Amniotic stem cell (primary cell): ENCODE measurements at places on chromosomes 2 and 18.

- no peak for DNase-seq
Observed at GRCh38 chr2:108963057-108963456, 26.0 kb downstream of the EDAR start.

GRCh38 chr2:239251971-239252370 lies 148.8 kb downstream of the HDAC4 start:
- DNase-seq = no peak

DNA sequence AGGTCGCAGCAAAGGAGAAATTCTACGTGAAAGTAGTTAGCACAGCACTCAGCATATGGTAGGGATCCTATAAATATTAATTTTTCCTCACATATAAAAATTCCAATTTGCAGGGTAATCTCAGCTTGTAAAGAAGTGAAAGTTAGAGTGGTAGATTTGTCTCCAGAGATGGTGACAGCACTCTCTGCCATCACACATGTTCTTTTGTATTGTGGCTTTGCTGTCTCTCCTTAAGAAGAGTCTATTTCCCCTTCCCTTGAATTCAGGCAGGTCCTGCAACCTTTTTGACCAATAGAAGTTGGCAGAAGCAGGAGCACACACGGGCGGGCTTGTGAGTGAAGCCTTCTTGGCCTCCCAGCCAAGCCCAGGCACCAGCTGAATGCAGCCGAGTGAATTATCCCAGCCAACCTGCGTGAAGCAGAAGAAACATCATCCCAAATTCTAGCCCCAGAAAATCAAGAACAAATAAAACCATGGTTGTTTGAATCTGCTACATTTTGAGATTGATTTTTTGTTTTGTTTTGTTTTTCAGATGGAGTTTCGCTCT lies 107.8 kb upstream of the COPS8 start:
- DNase-seq = no peak

DNA sequence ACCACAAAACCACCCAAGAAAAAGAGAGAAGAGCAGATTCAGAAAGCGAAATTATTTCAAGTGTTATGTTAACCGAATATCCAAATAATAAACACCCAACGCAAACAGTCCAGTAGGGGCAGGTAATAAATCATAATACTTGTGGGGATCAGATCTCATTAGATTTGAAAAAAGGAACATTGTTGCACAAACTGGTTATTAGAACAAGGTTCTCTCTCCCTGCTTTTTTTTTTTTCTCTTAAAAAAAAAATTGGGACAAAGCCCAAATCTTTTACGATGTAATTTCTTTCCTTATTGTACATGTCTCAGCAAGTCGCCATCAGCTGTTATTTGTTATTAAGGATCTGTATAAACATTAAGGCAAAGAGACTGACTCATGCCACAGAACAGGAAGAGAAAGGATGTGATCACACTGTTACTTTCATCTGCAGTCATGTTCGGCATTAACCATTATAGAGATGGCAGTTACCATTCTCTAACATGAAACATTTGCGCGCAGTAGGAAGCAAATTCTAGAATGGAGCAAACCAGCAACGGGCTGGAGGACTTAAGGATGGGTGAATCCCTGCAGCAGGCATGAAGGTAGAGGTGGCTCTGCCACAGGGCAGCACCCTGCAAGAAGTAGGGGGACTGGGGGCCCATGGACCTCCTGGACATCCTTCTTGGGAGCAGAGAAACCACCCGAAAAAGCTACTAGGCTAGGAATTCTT lies 42.0 kb downstream of the EPHA4 start:
- peak; percentile 4 for DNase-seq

GRCh38 chr2:45182667-45183295 lies 173.5 kb upstream of the SIX2 start:
- no peak for DNase-seq

- DNase-seq = no peak
Observed at GRCh38 chr18:48050176-48050575, 119.7 kb upstream of the SMAD2 start.

DNA sequence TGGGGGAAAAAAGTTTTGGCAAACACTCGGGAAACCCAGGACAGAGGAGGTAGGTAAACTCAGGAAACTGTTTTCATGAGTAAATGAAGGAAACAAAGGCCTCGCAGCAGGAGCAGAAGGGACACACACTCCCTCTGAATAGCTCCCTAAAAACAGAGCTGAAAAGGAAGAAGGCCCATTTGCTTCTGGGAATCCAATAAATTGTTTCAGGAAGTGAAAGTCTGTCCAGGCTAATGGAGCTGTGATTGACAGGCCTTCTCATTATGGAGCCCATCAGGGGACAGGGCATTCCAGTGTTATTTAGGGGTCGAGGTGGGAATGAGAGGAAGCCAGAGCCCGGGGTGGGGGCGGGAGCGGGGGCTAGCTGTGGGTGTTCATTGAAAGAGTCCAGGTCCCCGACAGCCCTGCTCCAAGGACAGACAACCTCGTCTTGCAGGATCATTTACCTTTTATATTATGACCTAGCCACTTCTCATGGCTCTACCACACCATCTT lies 81.2 kb downstream of the GBX2 start:
- DNase-seq = no peak

DNA sequence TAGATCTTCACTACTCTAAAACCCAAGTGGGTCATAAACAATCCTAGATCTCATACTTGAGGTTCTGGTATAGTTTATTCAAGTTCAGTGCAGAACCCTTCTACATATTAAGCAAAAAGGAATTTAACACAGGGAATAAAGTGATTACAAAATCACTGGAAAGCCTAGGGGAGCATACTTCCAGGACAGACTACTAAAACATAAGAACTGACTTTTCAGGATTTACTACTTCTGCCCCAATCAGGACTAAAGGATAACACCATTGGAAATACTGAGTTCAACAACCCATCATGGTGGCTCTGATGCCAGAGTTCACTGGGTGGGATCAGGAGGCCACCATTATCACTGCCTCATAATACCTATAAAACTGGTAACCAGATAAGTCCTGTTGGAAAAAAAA lies 123.6 kb downstream of the DNAH7 start:
- DNase-seq = no peak

DNA sequence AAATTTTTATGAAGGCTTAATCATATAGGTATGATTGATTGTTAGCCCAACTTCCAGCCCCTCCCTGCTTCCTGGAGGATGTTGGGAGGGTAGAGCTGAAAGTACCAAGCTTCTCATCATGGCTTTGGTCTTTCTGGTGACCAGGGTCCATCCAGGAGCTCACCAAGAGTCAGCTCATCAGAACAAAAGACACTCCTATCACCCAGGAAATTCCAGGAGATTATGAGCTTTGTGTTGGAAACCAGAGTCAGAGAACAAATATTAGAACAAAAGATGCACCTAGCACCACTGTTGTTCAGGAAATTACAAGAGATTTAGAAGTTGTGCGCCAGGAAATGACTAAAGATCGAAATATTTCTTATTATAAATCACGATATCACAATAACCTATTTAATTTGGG lies 119.9 kb upstream of the THUMPD2 start:
- no peak for DNase-seq

- DNase-seq = no peak
Observed at GRCh38 chr2:202636213-202636513, 1.4 kb downstream of the FAM117B start.

DNA sequence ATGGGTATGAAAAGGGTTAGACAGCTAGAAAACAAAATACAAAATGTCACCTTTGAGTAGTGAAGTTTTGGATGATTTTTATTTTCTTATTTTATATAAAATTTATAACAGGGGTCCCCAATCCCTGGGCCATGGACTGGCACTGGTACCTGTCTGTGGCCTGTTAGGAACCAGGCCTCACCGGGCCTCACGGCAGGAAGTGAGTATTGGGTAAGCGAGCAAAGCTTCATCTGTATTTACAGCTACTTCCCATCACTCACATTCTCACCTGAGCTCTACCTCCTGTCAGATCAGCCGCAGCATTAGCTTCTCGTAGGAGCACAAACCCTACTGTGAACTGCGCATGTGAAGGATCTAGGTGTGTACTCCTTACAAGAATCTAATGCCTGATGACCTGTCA lies 202.8 kb upstream of the TWIST2 start:
- no peak for DNase-seq

GRCh38 chr2:128770143-128771085 lies 451.7 kb upstream of the HS6ST1 start:
- no peak for DNase-seq

GRCh38 chr2:207163053-207163755 lies 2.5 kb downstream of the KLF7 start:
- DNase-seq = peak; percentile 54

GRCh38 chr2:152924722-152925121 lies 206.3 kb downstream of the ARL6IP6 start:
- DNase-seq = no peak

DNA sequence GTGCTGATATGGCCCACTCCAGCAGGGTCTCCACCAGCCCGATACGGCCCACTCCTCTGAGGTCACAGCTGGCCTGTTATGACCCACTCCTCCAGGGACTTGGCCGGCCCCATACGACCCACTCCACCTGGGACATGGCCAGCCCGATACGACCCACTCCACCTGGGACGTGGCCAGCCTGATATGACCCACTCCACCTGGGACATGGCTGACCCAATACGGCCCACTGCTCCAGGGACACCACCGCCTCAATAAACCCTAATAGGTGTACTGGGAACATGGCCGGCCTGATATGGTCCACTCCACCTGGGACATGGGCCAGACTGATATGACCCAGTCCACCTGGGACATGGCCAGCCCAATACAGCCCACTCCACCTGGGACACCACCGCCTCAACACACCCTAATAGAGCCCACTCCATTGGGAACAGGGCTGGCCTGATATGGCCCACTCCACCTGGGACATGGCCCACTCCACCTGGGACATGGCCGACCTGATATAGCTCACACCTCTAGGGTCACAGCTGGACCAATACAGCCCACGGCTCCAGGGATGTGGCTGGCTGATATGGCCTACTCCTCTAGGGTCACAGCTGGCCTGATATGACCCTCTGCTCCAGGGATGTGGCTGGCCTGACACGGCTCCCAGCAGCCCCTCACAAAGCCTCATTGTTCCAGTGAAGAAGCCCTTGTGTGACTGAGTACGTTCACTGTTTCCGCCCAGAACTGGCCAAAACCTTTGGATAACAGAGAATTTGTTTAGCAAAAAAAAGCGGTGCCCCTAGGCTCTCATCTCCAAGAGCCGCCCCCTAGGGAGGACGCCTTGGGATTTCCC lies 245.6 kb downstream of the HDAC4 start:
- DNase-seq = no peak

DNA sequence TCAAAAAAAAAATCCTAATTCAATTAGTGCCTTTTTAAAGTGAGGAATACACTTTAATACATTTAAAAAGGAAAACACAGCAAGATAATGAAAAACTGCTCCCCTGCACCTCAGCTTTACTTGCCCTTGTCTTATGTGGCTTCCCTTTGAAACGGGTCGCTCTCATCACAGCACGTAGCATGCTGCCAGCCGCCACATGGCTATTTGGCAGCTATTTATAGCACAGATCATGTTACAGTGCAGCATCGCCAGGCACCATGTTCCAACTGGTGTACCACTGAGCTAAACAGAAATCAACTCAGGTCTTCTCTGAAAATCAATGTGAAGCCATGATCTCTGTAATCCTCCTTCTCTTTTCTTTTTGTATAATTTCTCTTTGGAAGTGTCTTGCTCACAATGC lies 65.1 kb downstream of the TMEM182 start:
- no peak for DNase-seq

- DNase-seq = no peak
Observed at GRCh38 chr18:70781860-70782453, 493.1 kb downstream of the SOCS6 start.

GRCh38 chr2:225495706-225496105 lies 96.2 kb downstream of the NYAP2 start:
- DNase-seq = no peak

DNA sequence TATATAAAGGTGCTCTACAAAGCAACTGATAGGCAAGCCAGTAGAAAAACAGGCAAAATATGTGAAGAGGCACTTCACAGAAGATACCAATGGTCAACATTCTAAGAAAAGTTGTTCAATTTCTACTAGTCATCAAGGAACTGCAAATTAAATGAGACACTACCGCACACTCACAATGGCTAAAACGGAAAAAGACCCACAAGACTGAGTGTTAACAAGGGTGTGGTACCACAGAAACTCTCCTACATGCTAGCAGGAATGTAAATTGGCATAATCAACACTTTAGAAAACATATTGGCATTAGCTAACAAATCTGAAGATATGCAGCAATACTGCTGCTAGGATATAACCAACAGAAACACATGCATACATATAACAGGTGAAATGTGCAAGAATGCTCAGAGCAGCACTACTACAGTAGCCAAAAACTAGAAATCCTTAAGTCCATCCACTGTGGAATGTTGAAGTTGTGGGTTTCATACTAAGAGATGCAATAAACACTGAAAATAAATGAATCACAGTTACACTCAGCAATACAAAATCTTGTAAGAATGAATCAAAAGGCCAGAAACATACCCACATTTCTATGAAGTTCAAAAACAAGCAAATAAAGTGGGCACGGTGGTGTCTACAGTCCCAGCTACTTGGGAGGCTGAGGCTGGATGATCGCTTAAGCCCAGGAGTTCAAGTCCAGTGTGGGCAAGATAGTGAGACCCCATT lies 9.2 kb downstream of the RNU4ATAC start:
- DNase-seq = no peak

DNA sequence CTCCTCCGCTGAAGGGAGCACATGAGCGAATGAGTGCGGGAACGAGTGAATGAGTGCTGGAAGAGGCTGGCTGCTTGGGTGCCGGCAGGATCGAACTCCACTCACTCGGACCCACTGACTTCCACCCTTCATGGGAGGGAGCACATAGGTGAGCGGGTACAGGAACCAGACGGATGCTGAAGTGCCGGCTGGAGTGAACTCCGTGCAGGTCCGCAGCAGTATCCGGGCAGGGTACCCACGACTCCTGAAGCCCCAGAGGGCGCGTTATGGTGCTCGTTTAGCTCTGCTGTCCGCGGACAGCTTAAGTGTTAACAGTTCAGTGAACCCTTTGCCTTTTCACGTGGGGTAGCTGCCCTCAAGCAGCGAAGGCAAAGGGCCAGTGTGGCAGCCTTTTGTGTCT lies 23.2 kb downstream of the RPRM start:
- no peak for DNase-seq

- no peak for DNase-seq
Observed at GRCh38 chr2:584863-585823, 92.1 kb downstream of the TMEM18 start.

DNA sequence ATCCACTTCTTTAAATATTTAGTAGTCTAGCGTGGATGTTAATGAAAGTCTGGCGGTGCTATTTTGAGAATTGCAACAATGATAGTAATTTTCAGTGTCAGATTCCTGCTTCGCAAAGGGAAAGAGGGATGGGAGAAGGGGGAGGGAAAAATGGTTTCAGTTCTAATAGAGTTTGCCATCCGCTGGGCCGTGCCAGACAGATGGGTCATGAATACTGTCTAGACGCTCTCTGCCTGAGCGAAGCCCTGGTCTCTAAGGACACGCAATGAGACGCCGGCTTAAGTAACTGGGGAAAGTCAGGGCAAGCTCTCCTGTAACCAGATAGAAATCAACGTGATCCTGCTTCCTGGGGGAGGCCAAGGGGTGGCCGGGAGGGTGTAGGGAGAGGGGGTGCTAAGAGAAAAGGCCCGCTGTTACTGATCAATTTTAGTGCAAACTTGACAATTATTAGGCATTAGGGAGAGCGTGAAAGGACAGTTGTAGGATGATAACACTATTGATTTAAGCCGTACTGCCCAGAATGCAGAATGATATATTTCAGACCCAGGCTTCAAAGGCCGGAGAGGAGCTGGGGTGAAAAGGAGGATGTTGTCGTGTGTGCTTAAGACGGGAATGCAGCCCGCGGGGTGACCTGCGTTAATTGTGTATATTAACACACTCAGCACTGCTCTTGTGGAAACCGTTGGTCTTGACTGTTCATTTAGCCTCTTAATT lies 229.2 kb downstream of the LDLRAD4 start:
- peak; percentile 64 for DNase-seq

GRCh38 chr2:41042343-41042742 lies 590.5 kb upstream of the SLC8A1 start:
- DNase-seq = no peak
